ENCODE measurements at places on chromosomes 4 and X. TPM values are rescaled to one million over a fixed set of nuclear protein-coding genes. Genes with fewer than 3 reads are reported as not detected.
A peak's percentile ranks its signal among the peaks of the same experiment; 100 is the strongest.

- DNase-seq, result peak; percentile 61
Observed at GRCh38 chr4:169268951-169269760, 1.6 kb downstream of the SH3RF1 start.

GRCh38 chr4:109435635-109436034 lies 2.0 kb downstream of the SEC24B start:
- DNase-seq, result no peak

DNA sequence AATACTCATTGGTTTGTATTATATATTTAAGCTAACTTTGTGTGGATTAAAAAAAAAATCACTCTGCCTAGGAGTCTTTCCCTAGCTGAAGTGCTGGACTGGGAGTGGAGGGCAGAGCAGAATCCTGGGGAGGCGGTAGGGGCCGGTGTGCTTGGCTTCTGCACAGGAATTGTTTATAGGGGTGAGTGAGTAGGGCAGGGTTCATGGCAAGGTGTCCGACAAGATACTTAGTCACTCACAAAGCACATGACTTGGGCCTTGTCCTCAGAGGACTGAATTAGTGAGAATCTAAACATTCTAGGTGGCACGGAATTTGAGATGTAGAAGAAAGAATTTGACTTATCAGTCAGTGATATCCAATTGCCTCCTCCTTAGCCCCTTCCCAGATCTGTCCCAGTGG lies 32.2 kb downstream of the FNIP2 start:
- no peak for DNase-seq

GRCh38 chr4:125719987-125720386 lies 405.2 kb downstream of the FAT4 start:
- peak; percentile 59 for DNase-seq

DNA sequence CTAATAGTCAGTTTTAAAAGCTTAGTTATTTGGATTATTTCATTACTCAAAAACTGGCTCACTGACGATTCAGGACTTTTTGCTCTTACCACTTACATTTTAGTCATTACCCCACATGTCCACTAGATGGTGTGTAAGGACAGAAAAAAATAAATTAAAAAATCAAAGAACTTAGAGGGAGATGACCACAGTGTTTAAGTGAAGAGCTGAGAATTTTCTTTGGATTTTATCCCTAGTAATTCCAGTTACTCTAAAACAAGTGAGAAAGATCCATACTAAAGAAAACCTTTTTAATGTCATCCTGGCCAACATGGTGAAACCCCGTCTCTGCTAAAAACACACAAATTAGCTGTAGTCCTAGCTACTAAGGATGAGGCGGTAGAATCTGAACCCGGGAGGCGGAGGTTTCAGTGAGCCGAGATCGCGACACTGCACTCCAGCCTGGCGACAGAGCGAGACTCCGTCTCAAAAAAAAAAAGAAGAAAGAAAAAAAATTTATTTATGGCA lies 26.4 kb upstream of the TMPRSS11B start:
- peak; percentile 62 for DNase-seq

- DNase-seq, result peak; percentile 98
Observed at GRCh38 chr4:8158710-8159536, at the start of gene ABLIM2. Gene ABLIM2 (minus strand): TSS chr4:8158813. CDS start chr4:8158689, 124 bp downstream.

DNA sequence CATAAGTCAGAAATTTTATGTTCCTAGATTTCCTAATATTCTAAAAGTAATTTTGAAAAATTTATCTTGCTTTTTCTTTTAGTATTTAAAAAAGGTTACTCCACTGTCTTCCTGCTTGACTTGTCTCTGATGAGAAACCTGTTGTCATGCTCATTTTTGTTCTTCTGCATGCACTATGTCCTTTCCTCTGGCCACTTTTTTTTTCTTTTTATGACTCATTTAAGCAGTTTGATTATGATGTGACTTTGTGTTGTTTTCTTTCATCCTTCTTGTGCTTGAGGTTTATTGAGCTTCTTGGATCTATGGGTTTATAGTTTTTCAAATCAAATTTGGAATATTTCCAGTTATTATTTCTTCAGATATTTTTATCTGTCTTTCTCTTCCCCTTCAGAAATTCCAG lies 12.0 kb upstream of the UFSP2 start:
- DNase-seq, result no peak

GRCh38 chr4:144355811-144356757 lies 215.6 kb upstream of the GYPA start:
- peak; percentile 48 for DNase-seq

DNA sequence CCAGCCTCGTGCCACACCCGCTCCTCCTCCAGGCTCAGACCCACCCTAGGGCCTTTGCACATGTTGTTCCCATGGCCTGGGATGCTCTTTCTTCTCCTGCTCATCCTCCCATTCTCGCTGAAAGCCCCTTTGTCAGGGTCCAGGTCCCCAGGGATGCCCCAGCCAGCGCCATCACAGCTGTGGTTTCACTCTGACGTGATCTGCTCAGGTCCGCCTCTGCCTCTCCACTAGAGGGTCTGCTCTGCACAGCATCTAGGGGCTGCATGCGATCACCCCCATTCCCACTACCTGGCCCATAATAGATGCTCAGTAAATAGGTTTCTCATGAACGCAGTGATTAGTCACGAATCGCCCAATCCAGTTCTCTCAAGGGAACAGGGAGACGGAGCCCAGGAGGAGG lies 222.5 kb downstream of the AFAP1 start:
- no peak for DNase-seq

DNA sequence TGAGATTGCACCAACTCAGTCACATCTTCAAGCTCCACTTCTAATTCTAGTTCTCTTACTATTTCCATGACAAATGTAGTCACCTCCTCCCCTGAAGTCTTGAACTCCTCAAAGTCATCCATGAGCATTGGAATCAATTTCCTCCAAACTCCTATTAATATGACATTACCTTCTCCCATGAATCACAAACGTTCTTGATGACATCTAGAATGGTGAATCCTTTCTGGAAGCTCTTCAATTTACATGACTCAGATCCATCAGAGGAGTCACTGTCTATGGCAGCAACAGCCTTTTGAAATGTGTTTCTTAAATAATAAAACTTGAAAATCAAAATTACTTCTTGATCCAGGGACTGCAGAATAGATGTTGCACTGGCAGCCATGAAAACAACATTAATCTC lies 34.5 kb downstream of the GALNTL6 start:
- DNase-seq, result no peak

GRCh38 chrX:39675619-39676018 lies 422.1 kb downstream of the BCOR start:
- DNase-seq, result no peak

- DNase-seq, result no peak
Observed at GRCh38 chrX:135522132-135522530, 1.7 kb downstream of the INTS6L start.

DNA sequence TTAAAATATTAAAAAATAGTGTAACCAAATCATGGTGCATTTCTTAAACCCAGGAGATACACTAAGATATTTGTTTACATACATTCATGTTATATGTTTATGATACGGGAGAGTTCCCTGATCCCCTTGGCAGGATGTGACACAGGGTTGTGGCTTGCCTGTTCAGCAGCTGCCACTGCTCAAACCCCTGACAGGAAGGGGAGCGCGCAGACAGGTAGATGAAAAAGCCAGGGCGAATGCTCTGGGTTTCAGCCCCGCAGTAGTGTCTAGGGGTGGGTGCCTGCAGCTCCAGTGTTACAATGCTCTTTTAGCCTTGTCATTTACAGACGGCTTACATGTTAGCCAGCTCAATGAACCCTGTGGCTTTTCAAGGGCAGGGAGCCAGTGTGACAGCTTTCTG lies 1343.8 kb upstream of the IGFBP7 start:
- no peak for DNase-seq

DNA sequence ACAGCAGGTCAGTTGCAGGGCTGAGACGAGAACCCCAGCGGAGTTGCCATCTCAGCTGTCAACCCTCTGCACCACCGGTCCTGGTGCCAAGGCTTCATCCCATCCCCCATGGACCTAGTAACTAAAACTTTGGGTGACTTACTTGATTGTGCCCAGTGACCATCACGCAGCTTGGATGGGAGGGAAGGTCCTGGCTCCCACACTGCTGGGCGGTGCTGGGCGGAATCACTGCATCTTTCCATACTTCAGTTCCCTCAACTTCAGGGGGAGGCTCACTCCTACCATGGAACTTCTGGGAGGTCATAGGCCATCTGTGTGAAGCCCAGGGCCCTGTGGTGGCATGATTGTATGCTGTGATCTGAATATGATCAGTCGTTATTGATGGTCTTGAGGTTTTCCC lies 26.2 kb upstream of the JAKMIP1 start:
- DNase-seq, result no peak

DNA sequence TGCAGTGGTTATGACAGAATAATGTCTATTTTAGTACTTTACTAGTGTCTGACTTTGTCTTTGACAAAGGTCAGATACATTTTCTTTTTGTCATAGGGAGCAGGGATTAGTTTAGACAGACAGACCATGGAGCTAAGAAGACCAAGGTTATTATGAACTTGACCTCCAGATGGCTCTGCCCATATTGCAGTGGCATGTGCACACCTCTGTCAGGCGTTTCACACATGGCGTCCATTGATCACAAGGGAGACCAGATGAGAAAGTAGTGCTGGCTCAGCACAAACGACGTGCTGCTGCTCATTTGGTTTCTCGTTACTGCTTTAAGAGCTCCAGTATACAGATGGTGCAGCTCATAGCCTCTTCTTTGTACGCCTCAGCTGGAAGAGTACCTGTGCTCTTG lies 56.3 kb upstream of the HPSE start:
- no peak for DNase-seq

DNA sequence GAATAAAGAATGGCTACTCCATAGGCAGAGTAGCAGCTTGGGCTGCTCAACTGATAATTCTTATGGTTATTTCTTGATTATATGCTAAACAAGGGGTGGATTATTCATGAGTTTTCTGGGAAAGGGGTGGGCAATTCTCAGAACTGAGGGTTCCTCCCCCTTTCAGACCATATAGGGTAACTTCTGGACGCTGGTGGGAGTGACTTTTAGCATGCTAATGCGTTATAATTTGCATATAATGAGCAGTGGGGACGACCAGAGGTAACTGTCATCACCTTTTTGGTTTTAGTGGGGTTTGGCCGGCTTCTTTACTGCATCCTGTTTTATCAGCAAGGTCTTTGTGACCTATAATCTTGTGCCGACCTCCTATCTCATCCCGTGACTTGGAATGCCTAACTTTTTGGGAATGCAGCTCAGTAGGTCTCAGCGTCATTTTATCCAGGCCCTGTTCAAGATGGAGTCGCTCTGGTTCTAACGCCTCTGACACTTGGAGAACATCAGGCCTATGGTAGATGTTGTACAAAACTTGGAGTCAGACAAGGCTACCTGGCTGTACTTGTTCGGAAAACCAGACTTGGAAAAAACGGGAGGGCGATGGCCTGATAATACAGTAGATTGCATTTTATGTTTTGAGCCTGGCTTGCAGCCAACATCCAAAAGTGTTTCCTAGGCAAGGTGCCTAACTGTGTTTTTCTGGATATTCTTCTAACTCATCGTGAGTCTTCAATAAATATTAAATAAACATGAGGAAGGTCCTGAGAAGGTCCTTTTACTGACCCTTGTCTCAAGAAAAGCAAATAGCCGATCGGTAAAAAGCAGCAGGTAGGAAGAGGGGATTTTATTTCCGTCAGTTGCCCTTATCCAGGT lies 1.8 kb upstream of the TMEM164 start:
- no peak for DNase-seq

GRCh38 chr4:3771164-3771809 lies 5.1 kb downstream of the ADRA2C start:
- DNase-seq, result no peak

DNA sequence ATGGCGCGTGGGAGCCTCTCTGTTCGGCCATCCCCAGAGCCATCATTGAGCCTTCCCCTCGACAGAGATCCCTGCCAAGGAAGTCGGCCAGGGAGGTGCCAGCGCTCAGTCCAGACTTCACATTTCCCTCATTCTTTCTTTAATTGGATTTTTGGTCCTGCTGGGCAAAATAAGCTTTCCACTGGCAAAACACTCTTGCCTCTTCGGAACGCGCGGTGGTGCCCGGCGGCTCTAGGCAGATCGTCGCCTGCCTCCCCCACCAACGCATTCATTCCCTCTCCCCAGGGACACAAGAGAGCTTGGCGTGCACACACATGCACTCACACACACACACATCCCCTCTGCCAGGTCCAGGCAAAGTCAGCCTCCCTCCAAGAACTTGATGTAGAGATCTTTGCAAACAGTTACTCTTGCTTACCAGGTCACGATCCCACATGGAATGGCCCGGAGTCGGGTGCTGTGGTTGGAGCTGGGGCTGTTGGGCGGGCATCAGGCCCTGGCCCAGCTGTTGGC lies 257.1 kb downstream of the BCOR start:
- DNase-seq, result no peak

DNA sequence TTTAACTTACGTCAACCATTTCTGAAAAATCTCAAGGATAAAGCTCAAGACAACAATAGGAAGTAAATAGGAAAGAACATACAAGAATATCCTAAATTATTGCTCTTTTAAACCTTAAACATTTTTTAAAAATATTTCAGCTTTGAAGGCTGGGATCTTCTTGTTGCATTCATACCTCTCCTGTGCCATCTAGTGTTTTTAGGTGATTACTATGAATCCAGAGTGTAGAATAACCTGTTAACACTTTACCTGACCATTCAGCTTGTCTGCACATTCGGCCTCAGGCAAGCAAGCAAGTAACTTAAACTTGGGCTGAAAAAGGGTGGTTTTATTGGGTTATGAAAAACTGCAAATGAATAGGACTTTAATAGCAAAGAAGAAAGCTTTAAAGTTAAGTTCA lies 507.8 kb upstream of the INTU start:
- DNase-seq, result no peak

DNA sequence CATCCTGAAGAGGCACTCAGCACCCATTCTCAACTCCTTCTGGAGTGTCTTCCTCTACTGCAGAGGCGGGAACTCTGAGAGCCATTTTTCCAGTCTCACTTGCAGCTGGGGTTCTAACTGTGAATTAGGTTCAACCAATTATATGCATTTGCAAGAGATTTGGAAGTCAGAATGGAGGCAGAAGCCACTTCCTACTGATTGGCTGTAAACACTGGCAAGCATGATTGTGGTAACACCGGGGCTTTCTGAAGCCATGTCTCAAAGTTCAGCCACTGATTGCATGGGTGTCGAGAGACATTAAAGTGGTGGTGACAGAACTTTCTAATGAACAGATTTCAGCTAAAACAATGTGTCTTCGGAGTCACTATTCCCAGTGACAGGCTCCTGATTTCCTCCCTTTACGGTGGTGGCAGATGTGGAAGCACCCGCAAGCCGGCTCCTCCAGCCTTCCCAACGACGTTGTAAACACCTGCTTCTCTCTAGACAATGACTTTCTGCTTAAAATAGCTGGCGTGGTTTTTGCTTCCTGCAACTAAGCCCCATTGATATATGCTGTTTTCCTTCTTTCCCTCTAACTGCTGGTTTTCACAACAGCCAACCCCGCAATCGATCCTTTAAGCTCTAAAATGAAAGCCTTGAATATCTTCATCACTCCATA lies 92.0 kb downstream of the IRF2 start:
- peak; percentile 58 for DNase-seq

DGKK gene
- not detected for total RNA-seq

FAM9B gene
- not detected for total RNA-seq

VCX gene
- total RNA-seq, result not detected

CT55 gene
- total RNA-seq, result not detected

SH3TC1 gene
- total RNA-seq, result 147 TPM

UBE2D3 gene
- total RNA-seq, result 276 TPM

MAGED4 gene
- 38.9 TPM for total RNA-seq

ARMCX1 gene
- total RNA-seq, result 39.7 TPM

MAGEA2B gene
- total RNA-seq, result not detected

INTU gene
- 1.3 TPM for total RNA-seq

COX7B2 gene
- total RNA-seq, result not detected

MAGEE1 gene
- total RNA-seq, result 0.44 TPM

FAM236B gene
- total RNA-seq, result not detected

ARSJ gene
- 13.9 TPM for total RNA-seq

SERPINA7 gene
- total RNA-seq, result not detected

Data from lung microvascular endothelial cell (primary cell).